ENCODE measurements at places on chromosomes 2 and 18.

DNA sequence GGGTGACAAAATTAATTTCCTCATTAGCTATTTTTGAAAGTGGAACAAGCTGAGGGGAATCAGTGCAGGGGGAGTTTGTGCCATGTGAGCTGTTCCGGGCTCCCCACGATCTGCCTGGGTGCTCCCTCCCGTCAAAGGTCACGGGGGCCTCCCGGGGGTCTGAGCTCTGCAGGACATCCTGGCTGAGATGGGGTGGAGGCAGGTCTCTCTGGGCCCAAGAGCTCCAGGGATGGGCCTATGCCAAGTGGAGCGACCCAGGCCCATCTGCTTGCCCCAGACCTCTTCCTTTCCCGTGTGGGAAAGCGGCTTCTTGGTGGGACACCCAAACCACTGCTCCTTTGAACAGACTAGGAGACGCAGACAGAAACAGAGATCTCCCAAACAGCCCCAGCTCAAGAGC is 143.3 kb upstream of the ID2 start:
- DNase-seq: no peak

- DNase-seq: no peak
Observed at GRCh38 chr2:186105016-186105724, 366.6 kb downstream of the FSIP2 start.

DNA sequence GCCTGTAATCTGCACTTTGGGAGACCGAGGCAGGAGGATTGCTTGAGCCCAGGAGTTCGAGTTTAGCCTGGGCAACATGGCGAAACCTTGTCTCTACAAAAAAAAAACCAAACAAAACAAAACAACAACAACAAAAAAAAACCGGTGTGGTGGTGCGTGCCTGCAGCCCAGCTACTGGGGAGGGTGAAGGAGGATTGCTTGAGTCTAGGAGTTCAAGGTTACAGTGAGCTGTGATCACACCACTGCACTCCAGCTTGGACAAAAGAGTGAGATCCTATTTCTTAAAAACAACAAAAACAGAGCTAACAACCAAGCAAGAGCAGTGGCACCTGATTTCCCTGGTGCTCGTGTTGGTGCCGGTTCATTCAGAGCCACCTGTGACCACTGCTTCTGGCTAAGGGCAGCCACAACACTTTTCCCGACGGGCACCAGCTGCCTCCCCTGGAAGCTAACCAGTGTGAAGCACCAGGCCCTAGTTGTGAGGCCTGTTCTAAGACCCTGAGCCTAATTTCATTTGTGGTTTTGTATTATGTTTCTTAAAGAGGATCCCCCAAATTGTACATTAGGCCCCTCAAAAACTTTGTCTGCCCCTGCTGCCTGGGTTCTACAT is 1.3 kb downstream of the AOX1 start:
- no peak for DNase-seq

GRCh38 chr18:79558196-79558932 is 121.2 kb upstream of the CTDP1 start:
- DNase-seq: no peak

DNA sequence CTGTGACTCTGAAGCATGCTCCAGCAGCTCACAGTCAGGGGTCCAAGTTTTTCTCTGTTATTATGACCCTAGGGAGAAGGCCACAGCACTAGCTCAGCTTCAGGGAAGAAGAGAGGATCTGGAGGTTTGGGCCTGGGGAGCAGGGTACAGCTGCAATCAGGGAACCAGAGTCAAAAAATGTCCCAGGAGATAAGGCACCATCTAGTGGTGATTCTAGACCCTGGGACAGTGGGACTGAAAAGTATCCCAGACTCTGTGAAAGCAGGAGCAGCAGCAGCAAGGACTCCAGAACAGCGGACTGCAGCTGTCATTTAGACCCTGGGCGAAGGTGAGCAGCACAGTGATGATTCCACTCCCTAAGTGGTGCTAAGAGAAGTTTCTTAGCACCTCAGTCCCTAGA is 278.4 kb upstream of the DDX18 start:
- no peak for DNase-seq

GRCh38 chr2:236545248-236545658 is 24.4 kb upstream of the ACKR3 start:
- DNase-seq: no peak

- no peak for DNase-seq
Observed at GRCh38 chr2:192159208-192159607, 35.5 kb downstream of the TMEFF2 start.

- DNase-seq: no peak
Observed at GRCh38 chr2:45267062-45267792, 258.0 kb upstream of the SIX2 start.

- DNase-seq: no peak
Observed at GRCh38 chr2:191078165-191078867, 64.3 kb upstream of the STAT1 start.
